HFFc6 (cell line): ENCODE measurements at places on chromosomes 5 and 9. TPM values are rescaled to one million over a fixed set of nuclear protein-coding genes. Genes with fewer than 3 reads are reported as not detected.

The RGS7BP gene
- total RNA-seq = not detected in 3 replicates

The MLLT3 gene
- 24.3 to 27.5 TPM (median 24.5 TPM) in 3 replicates for total RNA-seq

The FAM200C gene
- total RNA-seq = 2.0 to 2.6 TPM (median 2.3 TPM) in 3 replicates

The PBX3 gene
- total RNA-seq = 27.8 to 35.8 TPM (median 31.8 TPM) in 3 replicates

The GARIN3 gene
- not detected in 3 replicates for total RNA-seq

The SLCO6A1 gene
- not detected in 3 replicates for total RNA-seq

The HAVCR1 gene
- total RNA-seq = not detected in 3 replicates

The RORB gene
- total RNA-seq = not detected in 3 replicates

The TCF7 gene
- 1.3 to 3.3 TPM (median 1.3 TPM) in 3 replicates for total RNA-seq

DNA sequence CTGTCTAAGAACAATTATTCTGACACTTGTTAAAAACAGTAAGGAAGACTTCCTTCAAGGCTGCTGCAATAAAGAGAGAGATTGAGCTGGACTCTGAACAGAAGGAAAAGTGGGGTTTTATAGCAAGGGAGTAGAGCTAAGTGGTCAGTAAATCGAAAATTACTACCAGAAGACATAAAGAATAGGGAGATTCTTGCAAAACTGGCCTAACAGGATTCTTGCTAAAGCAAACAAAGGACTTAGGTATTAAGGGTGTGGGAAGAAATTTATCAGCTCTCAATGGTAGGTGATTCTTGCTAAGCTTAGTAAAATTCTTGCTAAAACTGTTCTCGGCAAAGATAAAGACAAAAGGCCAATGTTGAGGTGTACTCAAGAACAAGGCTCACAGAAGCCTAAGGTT, 300.5 kb downstream of the SLCO4C1 start:
- no peak for DNase-seq

DNA sequence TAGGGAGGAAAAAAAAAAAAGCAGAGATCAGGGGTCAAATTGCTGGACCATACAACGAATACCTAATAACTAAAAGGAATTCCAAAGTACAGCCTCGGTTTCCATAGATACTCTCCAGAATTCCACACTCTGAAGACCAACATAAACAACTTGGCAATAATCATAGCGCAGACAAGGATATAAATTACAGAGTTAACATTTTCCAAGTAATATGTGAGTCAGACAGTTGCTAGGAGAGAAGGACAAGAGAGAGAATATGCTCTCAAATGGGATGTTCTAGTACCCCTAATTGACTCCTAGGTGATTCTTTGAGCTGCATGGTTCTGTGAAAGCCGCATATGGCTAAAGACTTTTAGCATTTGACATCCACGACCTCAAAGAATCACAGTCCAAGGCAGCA, 165.2 kb downstream of the FRMD3 start:
- DNase-seq = no peak

- DNase-seq = no peak
Observed at GRCh38 chr9:4501147-4501507, 10.9 kb downstream of the SLC1A1 start.

DNA sequence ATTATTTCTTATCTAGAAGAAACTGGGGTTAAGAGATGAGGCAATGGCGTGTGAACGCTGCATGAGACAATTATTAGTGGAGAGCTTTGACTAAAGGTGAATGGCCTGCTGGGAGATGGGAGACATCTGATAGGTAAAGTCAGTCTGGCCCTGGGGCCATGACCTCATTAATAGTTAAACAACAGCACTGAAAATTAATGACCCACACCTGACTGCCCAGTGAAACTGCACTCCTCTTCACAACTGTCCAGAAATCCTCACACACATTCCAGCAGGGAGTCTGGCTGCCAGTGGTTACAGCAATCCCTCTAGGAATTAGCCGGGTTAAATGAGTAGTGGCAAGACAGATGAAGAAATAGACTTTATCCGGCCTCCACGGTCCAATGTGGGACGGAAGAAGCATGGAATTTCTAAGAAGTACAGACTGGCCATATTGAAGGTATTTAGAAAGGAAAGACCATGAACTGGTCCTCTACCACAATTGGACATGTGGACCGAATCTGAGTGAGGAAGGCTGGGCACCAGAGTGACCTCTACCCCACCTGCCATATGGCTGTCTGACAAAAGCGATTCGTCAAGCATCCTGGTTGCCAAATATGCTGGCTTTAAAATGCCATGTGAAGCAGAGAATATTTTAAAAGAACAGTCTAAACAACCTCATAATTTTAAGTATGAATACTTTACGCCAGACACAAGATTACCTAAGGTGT, 138.4 kb downstream of the EFNA5 start:
- DNase-seq = no peak

DNA sequence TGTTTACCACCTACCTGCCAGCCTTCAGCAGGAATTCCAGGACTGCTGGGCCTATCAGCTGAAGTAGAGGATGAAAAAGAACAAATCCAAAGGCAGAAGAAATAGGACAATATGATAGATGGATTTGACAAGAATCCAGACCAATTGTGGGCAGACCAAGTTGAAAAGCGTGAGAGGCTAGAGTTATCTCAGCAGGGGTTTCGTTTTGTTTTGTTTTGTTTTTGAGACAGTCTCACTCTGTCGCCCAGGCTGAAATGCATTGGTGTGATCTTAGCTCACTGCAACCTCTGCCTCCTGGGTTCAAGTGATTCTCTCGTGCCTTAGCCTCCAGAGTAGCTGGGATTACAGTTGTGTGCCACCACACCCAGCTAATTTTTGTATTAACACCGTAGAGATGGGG, 113.2 kb downstream of the PALM2AKAP2 start:
- DNase-seq = no peak

- no peak for DNase-seq
Observed at GRCh38 chr5:58311526-58311925, 148.4 kb downstream of the PLK2 start.
